ENCODE measurements at places on chromosomes 2 and 18. TPM values are rescaled to one million over a fixed set of nuclear protein-coding genes. Genes with fewer than 3 reads are reported as not detected.

Gene C2orf15
- not detected for total RNA-seq

Gene CCDC68
- 3.1 TPM for total RNA-seq

DNA sequence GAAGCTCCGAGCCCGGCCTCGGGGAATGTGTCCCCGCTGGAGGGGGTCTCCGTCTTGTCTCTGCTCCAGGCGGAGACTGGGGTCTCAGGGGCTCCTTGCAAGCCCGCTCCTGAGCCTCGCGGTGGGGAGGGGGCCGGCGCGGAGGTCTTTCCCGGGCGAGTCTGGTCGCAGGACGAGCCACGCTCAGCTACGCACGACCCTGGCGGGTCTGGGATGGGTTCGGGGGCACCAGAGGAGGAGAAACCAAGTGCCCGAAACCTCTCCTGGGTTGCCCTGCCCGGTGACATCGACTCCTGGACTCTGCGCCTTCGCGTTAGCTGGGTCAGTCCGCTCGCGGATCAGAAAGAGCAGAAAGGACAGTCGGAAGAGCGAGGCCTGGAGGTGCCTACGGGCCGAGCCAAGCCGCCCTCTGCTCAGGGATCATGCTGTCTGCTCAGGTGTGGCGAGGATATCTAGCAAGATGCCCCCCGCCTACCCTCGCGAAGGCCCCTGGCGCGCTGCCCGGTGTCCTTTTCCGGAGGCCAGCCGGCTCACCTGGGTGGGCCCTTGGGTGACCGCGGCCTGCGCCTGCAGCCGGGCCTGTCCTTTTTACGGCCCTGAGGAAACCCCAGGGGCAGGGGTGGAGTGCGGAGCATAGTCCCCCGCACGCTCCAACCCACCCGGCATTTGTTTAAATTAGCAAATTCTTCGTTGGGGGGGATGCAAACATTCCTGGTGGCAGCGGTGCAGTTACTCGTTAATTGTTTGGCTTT is 58.7 kb downstream of the SNORC start:
- no peak for DNase-seq
- H3K4me1 ChIP-seq: no peaks in the 10 kb centered on the region
- no peaks in the 10 kb centered on the region for H3K36me3 ChIP-seq
- peak overlapping the region; percentile 13 for H3K4me3 ChIP-seq
- H3K27ac ChIP-seq: no peak overlapping the region
- H3K27me3 ChIP-seq: peaks cover 35% of the 10 kb centered on the region

GRCh38 chr18:8052237-8052701 is 485.2 kb downstream of the PTPRM start:
- DNase-seq: no peak
- H3K4me3 ChIP-seq: no peak overlapping the region
- H3K36me3 ChIP-seq: no peaks in the 10 kb centered on the region
- no peaks in the 10 kb centered on the region for H3K27me3 ChIP-seq
- H3K27ac ChIP-seq: no peak overlapping the region

DNA sequence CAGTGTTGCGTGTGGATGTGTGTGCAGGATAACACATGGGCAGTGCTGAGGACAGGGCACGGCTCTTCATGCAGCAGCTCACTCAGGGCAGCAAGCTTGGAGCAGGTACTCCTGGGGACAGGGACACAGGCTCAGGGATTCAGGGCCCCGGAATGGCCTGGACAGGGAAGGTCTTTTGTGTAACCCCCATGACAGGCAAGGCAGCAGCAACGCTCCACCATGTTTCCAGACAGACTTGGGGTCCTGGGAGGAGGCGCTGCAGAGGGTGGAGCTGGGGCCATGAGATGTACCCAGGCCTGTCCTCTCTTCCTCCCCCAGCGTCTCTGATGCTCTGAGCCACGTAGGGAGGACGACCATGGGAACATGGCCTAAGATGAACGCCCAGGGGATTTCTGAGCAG is 58.3 kb downstream of the ADNP2 start:
- DNase-seq: no peak
- H3K27ac ChIP-seq: no peak overlapping the region
- H3K4me1 ChIP-seq: no peaks in the 10 kb centered on the region
- H3K36me3 ChIP-seq: no peaks in the 10 kb centered on the region
- no peak overlapping the region for H3K4me3 ChIP-seq

DNA sequence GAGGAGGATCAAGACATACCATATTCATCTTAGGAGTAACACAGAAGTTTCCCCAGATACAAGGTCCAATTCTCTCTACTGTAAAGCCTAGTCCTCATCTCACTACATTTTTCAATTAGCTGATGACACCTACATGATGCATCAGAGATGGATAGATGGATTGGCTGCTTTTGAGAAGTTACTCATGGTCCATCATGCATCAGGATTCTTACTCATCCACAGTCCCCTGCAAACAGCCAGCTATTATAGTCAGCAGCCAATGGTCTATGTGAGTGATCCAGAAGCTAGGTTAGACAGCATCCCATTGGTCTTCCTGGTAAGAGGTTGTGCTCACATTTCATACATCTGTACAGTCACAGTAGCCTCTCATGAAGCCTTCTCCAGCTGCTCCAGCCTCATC is 154.5 kb upstream of the NRP2 start:
- H3K27me3 ChIP-seq: no peaks in the 10 kb centered on the region
- H3K36me3 ChIP-seq: no peaks in the 10 kb centered on the region
- no peak overlapping the region for H3K4me3 ChIP-seq
